ENCODE measurements at places on chromosomes 7 and 10.

GRCh38 chr7:68770649-68771048 lies 827.6 kb upstream of the AUTS2 start:
- no peak for DNase-seq

GRCh38 chr7:78101076-78101475 lies 302.5 kb downstream of the PHTF2 start:
- DNase-seq, result no peak

- DNase-seq, result no peak
Observed at GRCh38 chr7:151570366-151570915, 50.7 kb upstream of the RHEB start.

- no peak for DNase-seq
Observed at GRCh38 chr10:77689339-77689738, 51.7 kb upstream of the KCNMA1 start.

DNA sequence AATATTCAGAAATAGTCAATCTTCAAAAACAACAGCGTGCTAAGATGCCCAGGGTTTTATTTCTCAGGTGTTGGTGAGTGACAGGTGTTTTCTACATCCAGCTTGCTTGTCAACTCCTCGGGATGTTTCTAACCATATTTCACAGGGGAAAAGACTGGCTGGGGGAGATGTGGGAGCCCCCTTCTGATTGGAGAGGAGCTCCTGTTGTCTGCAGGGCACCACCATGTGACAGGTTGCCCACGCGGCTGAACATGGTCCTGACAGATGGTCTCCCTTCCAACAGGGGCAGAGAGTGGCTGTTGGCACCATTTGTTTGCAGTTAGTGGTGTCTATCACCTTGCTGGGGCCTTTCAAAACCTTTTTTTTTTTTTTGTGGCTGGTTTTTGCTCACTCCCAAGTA lies 16.5 kb upstream of the GPR26 start:
- no peak for DNase-seq

- no peak for DNase-seq
Observed at GRCh38 chr7:1986366-1987083, 246.2 kb downstream of the MAD1L1 start.

DNA sequence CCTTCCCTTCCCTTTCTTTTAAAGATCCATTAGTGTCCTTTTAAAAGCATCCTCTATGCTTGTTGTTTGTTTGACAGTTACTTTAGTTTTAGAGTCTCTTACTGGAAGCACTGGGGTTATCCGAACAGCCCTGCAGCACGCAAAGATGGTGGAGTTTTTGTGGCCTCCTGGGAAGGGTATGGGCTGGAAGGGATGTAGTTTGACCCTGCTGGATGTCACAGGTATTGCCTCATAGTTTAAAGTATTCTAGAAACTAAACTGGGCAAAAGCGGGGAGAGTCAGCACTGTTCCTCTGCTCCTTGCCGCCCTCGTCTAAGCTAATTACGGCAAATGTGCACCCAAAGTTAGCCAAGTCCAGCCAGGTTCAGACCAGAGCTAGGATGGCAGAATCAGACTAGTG lies 35.8 kb upstream of the GNAI1 start:
- DNase-seq, result no peak

DNA sequence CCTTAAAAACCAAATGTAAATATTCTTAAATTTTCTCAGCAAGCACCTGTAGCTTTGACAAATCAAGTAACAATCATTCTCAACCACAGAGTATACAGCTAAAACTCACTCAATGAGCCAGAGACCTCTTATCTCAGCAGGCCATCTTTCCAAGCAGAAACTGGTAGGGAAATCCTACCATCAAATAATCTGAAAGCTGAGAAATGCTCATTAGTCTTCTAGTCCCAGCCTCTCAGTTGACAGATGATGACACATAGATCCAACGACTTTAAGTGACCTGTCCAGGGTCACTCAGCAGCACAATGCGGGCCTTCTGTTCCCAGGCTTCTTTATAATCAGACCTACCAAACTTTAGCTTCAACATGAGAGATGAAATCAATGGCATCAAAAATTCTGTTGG lies 184.6 kb downstream of the SGMS1 start:
- DNase-seq, result no peak

GRCh38 chr10:116866066-116866465 lies 16.8 kb downstream of the ENO4 start:
- no peak for DNase-seq

DNA sequence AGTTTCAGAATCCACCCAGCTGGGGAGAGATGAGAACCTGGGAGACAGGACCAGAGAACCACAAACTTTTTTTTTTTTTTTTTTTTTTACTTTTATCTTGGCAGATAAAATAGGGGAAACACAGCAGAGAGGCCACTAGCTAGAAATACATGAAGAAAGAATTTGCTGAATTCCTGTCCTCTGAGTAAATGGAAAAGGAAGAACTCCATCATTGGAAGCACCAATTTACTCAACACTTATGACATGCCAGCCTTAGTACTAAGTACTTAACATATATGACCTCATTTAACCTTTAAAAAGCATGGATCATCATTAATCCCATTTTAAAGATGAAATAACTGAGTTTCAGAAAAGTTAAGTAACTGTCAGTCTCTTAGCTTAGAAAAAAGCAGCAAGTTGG lies 343.0 kb upstream of the NPSR1 start:
- DNase-seq, result no peak

GRCh38 chr10:125030567-125031197 lies 88.8 kb downstream of the ZRANB1 start:
- DNase-seq, result no peak

- DNase-seq, result no peak
Observed at GRCh38 chr7:19670806-19671205, 38.0 kb downstream of the POLR1F start.

DNA sequence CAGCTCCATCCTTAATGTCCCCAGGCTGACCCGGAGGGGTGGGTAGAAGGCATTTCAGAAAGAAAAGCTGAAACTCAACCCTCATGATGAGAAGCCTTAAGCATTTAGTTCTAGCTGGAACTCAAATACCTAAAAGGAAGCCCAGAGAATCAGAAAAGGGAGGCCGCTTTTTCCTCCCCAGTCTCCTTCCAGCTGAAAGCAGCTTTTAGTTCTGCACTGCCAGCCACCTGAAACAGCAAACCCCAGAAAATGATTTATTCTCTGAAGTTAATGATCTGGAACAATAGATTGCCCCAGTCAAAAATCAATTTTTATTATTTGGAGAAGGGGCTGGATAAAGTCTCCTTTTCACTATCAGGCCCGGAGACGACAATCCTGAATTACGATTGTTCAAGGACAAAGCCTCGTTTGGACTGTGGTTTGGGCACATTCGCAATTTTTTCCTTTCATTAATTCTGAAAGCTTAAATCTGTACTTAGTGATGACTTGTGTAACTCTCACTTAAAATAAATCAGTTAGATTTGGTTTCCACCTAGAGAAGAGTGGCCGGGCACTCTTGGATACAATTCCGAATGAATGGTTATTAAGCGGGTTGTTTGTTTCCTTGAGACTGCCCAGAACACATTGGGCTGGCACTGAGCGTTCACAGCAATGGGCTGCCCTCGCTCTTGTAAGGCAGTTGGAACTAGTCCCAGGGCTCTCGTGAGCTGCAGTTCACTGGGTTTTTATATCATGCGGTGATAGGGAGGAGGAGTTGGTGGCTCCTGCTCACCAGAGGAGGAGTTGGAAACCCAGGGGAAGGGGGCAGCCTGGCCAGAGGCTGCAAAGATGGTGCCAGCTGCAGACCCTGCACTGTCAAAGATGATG lies 262.2 kb downstream of the CCSER2 start:
- DNase-seq, result no peak

GRCh38 chr10:112875476-112876267 lies 74.4 kb upstream of the TCF7L2 start:
- no peak for DNase-seq

- no peak for DNase-seq
Observed at GRCh38 chr7:50610521-50611277, 45.5 kb upstream of the DDC start.

GRCh38 chr10:125399289-125399688 lies 238.9 kb upstream of the CTBP2 start:
- DNase-seq, result no peak

DNA sequence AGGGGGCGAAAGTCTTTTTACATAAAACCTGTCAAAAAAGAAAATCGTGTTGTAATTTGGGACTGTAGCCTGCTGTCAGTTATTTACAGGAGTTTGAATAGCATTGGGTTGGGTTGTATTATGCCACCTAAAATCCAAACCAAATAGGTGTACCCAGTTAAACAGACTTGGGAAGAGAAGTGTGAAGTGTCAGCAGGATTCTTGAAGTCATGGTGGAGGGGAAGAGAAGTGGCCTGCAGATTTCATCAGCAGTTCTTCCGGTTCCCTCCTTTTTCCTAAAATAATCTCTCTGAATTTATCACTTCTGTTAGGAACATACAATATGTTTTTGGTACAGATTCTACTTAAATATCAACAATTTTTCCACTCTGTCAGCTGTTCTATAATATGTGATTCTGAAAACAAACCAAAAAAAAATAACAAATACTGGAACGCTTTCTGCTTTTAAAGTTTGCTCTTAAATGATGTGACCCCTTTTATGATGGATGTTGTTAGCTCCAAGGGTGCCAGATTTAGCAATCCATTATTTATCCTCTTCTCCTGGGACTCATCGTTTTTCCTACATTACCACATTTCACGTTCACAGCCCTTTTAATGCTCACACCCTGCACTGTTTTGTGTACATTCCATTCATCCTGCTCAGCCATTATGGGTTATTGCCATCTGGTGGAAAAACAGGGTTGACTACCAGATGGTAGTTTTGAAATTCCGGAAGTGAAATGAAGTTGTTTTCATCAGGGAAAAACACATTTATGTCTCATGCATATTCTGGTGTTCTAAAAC lies 18.7 kb upstream of the ARHGAP12 start:
- no peak for DNase-seq

DNA sequence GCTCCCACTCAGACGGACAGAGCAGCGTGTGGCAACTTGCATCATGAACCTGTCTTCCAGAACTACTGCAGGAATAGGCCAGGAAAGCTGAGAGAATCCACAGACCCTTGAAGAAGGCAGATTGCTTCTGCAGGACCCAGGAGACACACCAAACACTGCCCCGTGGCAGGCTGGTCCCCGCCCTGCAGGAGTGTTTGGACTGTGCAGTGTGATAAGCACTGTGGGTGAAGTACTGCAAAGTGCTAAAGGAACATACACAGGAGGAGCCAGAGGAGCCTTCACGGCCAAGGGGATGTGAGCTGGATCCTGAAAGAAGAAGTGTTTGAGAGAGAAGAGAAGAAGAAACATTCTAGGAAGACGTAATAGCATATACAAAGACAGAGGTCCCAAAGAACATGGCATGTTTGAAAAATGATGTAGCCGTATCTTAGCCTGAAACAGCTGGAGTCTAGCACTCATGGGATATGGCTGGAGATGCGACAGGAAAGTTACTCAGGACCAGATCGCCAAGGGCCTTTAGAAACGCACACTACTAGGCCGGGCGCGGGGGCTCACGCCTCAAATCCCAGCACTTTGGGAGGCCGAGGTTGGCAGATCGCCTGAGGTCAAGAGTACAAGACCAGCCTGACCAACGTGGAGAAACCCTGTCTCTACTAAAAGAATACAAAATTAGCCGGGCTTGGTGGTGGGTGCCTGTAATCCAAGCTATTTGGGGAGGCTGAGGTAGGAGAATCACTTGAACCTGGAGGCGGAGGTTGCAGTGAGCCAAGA lies 96.9 kb upstream of the RHEB start:
- no peak for DNase-seq

GRCh38 chr10:131970946-131971345 lies 10.8 kb downstream of the BNIP3 start:
- no peak for DNase-seq

DNA sequence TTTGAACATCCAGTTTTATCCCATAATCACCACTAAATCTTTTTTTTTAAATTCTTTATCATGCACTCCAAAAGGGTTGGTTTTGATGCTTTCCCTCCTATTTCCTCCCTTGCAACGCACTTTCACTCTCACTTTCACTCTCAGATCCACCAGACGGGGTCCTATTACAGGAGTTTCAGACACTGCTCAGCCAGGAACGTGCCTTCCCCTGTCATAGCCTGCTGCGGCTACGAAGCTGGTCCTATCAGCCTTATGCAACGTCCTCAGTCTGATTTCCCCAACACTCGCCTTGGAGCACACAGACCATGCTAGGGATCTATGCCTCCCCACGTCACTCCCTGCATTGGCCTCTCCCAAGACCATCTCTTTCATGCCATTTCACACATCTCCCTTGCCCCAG lies 23.4 kb downstream of the ZPBP start:
- no peak for DNase-seq

DNA sequence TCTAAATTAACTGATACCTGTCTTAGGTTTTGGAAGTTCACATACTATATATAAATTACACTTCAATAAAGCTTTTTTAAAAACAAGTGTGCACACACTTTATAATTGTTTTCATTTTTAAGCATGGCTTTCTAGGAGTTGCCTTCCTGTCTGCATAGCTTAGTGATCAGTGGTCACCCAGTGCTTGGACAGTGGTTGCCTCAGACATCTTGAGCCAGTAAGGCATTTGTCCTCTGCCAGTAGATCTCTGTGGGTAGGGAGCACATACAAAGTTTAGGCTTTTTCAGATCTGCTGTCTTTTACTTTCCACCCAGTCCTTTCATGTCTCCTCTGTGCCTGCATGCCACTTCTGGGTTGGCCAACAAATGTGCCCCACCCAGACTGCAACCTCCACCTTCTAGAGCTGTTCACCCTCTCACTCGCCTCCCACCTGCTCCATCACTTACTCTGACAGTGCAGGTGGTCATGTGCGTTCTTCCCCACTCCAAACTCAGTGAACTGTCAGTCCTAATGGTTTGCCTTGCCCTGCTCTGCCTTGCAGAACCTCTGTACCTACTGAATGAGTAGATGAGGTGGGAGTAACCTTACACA lies 31.7 kb downstream of the TPST1 start:
- DNase-seq, result no peak

GRCh38 chr10:46033602-46034011 lies 3.2 kb upstream of the NCOA4 start:
- no peak for DNase-seq

GRCh38 chr7:29285444-29285793 lies 90.8 kb downstream of the CHN2 start:
- peak; percentile 18 for DNase-seq

DNA sequence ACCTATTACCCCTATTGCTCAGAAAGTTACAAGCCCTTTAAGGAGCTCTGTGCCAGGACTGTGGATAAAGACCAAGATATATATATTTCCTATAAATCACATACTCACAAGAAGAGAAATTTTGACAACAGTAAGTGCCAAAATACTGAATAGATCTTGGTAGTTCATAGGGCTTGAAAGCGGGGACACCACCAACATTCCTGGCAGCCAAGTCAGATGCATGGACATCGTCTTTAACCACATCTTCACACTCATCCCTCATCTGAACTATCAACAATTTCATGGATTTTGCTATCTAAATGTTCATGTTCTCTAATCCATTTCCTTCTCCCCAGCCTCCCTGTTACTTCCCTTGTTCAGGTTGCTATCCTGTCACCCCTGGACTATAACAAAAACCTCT lies 67.5 kb upstream of the LRRC17 start:
- no peak for DNase-seq

GRCh38 chr7:52635021-52635420 lies 400.4 kb upstream of the POM121L12 start:
- DNase-seq, result no peak

Measured in stimulated activated effector memory CD8-positive, alpha-beta T cell treated with anti-CD3 and anti-CD28 coated beads, Interleukin-12 subunit alpha, Interleukin-12 subunit beta, amount 100 ng/mL, for 72 hours (primary cell).